ENCODE measurements at places on chromosomes 3 and 15.

DNA sequence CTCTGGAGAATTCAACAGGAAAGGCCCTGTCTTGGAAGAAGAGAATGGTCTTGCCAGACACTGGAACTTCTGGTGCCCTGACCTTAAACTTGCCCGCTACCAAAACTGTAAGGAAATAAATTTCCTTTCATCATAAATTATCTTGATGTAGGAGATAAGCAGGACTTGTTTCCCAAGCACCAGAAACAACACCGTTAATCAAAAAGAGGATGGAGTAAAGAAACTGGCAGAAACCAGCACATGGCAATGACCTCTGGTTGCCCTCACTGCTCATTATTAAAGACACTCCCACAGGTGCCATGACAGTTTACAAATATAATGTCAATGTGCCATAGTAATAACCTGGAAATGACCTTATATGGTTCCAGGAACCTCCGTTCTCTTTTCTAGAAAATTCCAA lies 426.1 kb downstream of the EDEM1 start:
- DNase-seq = no peak
- no peaks in the 10 kb centered on the region for H3K4me1 ChIP-seq
- no peaks in the 10 kb centered on the region for H3K27me3 ChIP-seq
- H3K27ac ChIP-seq = no peak overlapping the region
- no peak overlapping the region for H3K4me3 ChIP-seq

GRCh38 chr3:49654955-49655556 lies 19.1 kb upstream of the APEH start:
- no peaks in the 10 kb centered on the region for H3K27me3 ChIP-seq
- H3K4me3 ChIP-seq = no peak overlapping the region
- DNase-seq = peak; percentile 13
- no peaks in the 10 kb centered on the region for H3K36me3 ChIP-seq
- no peak overlapping the region for H3K27ac ChIP-seq
- H3K4me1 ChIP-seq = no peaks in the 10 kb centered on the region

- no peak overlapping the region for H3K4me3 ChIP-seq
- H3K27ac ChIP-seq = no peak overlapping the region
- H3K36me3 ChIP-seq = peaks cover 10% of the 10 kb centered on the region
- no peaks in the 10 kb centered on the region for H3K4me1 ChIP-seq
- no peak for DNase-seq
Measured at GRCh38 chr3:136292500-136292899, 42.4 kb downstream of the PCCB start.

GRCh38 chr3:62142331-62143085 lies 230.8 kb downstream of the FEZF2 start:
- no peaks in the 10 kb centered on the region for H3K36me3 ChIP-seq
- no peaks in the 10 kb centered on the region for H3K27me3 ChIP-seq
- peaks cover 2% of the 10 kb centered on the region for H3K4me1 ChIP-seq
- no peak overlapping the region for H3K4me3 ChIP-seq
- DNase-seq = peak; percentile 10

DNA sequence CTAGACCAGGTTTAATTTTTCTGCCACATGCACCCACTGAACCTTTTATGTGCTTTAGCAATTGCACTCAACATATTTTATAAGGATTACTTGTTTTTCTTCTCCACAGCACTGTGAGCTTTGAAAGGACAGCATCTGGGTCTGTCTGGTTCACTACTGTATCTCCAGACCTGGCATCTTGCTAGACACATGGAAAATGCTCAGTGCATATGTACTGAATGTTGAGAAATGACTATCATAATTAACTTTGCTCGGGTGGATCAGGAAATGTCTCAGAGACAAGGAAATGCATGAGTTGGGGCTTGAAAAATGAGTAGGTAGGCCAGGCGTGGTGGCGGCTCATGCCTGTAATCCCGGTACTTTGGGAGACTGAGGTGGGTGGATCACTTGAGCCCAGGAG lies 40.2 kb downstream of the DOCK3 start:
- H3K36me3 ChIP-seq = no peaks in the 10 kb centered on the region
- H3K4me3 ChIP-seq = no peak overlapping the region
- H3K27ac ChIP-seq = no peak overlapping the region
- DNase-seq = no peak

DNA sequence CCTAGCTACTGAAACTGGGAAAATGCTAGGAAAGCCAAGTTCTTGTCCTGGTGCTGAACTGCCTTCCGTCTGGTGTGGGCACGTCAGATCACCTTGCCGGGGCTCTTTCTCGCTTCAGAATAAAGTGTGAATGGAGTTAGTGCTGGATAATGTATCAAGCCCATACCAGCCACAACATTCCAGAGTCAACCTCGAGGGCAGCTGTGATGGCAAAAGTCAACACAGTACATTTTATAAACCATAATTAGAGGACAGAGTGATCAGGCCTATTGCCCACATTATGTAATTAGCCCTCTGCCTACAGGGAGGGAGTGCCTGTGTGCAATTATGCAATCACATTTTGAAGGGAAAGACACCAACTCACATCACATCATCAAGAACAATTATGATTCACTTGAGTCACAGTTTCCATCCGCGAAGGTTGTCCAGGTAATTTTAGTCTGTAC lies 165.2 kb downstream of the RORA start:
- no peak overlapping the region for H3K4me3 ChIP-seq
- no peak overlapping the region for H3K27ac ChIP-seq
- H3K4me1 ChIP-seq = no peaks in the 10 kb centered on the region

- DNase-seq = no peak
Measured at GRCh38 chr3:131561511-131561910, 58.7 kb upstream of the MRPL3 start.

DNA sequence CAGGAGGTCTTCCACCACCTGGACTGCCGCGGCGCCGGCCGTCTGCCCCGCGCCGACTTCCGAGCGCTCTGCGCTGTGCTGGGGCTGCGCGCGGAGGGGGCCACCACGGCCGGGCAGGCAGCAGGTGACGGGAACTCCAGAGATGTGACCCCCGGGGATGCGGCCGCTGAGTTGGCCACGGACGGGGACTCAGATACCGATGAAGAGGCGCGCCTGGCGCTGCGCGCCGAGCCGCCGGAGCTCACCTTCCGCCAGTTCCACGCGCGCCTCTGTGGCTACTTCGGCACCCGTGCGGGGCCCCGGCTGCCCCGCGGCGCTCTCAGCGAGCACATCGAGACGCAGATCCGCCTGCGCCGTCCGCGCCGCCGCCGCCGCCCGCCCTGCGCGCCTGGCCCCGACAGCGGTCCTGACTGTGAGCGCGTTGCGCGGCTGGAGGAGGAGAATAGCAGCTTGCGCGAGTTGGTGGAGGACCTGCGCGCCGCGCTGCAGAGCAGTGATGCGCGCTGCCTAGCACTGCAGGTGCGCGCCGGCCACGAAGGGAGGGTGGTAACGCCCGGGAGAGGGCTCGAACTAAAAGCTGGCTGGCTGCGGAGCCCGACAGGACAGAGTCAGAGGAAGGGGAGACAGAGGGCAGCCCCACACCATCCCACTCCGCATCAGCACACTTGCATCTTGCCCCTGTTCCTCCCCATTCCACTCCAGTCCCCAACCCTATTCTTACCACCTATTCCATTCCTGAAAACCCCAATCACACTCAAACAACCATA lies 885 bp downstream of the EFCC1 start:
- no peak overlapping the region for H3K27ac ChIP-seq
- no peaks in the 10 kb centered on the region for H3K36me3 ChIP-seq
- H3K4me3 ChIP-seq = peak overlapping the region; percentile 21
- no peak for DNase-seq
- no peaks in the 10 kb centered on the region for H3K4me1 ChIP-seq
- peaks cover 72% of the 10 kb centered on the region for H3K27me3 ChIP-seq

DNA sequence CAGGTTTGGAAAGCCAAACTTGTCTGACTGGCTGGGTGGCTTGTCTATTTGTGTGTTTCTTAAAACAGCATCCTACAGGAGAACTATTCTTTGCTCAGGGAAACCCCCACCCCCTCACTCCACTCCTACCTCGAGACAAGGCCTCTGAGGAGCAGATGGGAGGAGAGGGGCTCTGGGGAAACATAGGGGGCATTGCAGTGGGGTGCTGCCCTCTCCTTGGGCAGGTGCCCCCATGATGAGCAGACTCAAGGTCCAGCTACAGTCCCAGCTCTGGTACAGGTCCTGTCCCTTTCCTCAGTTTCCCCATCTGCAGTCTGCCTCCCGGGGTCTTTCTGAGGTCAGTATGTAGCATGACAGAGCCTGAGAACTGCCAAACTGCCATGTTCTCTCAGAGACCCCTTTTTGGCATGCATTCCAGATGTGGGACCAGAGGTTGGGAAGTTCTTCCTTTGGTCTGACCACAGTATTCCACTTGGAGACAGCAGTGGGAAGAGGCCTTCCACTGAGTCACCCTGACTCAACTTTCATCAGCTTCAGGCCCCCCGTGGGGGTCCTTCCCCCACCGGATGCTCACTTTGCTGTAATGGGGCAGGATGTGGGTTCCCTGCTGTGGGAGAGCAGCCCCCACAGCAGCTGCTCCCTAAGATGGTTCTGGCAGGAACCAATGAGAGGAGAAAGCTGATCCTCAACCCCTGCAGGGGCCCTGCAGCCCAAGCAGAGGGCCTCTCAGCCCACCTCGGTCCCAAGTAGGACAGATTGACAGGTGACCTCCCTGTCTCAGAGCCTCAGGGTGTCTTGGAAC lies 32.3 kb upstream of the CYP11A1 start:
- H3K36me3 ChIP-seq = no peaks in the 10 kb centered on the region
- no peak overlapping the region for H3K4me3 ChIP-seq

- no peak overlapping the region for H3K27ac ChIP-seq
- H3K27me3 ChIP-seq = no peaks in the 10 kb centered on the region
- no peaks in the 10 kb centered on the region for H3K4me1 ChIP-seq
- H3K4me3 ChIP-seq = no peak overlapping the region
Measured at GRCh38 chr3:139948467-139948866, 13.5 kb downstream of the CLSTN2 start.

- no peaks in the 10 kb centered on the region for H3K4me1 ChIP-seq
- no peaks in the 10 kb centered on the region for H3K36me3 ChIP-seq
- no peak overlapping the region for H3K4me3 ChIP-seq
Measured at GRCh38 chr3:186255703-186256331, 106.2 kb downstream of the DGKG start.

- H3K27me3 ChIP-seq = no peaks in the 10 kb centered on the region
- no peak overlapping the region for H3K4me3 ChIP-seq
- no peaks in the 10 kb centered on the region for H3K4me1 ChIP-seq
- H3K27ac ChIP-seq = no peak overlapping the region
Measured at GRCh38 chr3:65017359-65017758, 329.6 kb upstream of the ADAMTS9 start.

DNA sequence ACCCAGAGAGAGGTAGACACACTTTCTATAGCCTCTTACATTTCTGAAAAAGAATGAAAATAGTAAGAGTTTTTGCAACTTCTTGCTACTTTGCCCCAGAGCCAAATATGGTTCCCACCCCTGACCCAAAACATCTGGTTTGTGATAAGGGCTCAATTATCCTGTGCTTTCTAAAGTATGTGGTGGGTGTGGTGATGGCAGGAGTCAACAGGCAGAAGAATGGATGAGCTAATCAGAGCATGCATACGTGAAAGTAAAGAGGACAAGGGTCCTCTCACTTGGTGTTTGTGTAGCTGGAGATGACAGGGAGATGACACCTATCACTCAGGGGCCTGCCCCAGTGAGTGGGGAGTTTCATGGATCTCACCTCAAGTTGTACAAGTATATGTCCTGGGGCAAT lies 19.1 kb downstream of the KBTBD8 start:
- H3K27me3 ChIP-seq = no peaks in the 10 kb centered on the region
- H3K27ac ChIP-seq = no peak overlapping the region
- no peak overlapping the region for H3K4me3 ChIP-seq
- DNase-seq = peak; percentile 3
- peaks cover 7% of the 10 kb centered on the region for H3K4me1 ChIP-seq

GRCh38 chr3:161600173-161600572 lies 103.6 kb downstream of the OTOL1 start:
- no peaks in the 10 kb centered on the region for H3K4me1 ChIP-seq
- H3K36me3 ChIP-seq = no peaks in the 10 kb centered on the region
- no peak overlapping the region for H3K4me3 ChIP-seq
- no peak for DNase-seq

DNA sequence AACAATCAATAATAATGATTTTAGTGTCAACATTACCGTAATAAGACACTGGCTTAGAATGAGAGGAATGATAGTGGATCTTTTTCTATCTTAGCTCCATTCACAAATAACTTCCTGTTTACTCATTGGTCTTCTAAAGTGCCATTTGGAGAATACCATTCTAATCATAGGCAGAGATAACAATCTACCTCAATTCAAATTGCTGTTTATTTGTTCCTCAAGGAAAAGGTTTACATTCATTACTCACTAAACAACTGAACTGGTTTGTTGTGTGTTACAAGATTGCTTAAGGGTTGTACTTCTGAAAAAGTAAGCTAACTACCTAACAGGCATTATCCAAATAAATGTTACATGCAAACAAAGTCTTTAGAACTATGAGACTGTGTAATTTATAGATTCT lies 8.1 kb upstream of the PCOLCE2 start:
- no peaks in the 10 kb centered on the region for H3K27me3 ChIP-seq
- H3K27ac ChIP-seq = no peak overlapping the region
- H3K4me1 ChIP-seq = no peaks in the 10 kb centered on the region
- no peak overlapping the region for H3K4me3 ChIP-seq
- no peak for DNase-seq

DNA sequence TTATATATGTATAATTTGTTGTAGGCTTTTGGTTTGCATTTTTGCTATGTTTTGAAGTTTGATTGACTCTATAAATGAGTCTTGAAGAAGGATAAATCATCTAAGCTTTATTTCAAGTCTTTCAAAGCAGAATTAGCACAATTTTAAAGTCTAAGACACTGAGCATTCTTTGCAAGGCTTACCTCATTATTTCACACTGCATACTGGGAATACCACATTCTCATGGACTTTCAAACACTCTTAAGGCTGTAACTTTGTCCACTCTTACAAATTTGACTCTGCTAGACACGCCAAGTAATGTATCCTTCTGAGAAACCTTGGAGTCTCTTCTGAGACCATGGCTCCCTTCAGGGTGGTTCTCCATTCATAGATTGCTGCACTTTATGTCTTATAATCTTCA lies 281.3 kb upstream of the COL8A1 start:
- H3K27ac ChIP-seq = no peak overlapping the region
- no peaks in the 10 kb centered on the region for H3K36me3 ChIP-seq
- H3K4me1 ChIP-seq = no peaks in the 10 kb centered on the region
- no peak for DNase-seq
- no peaks in the 10 kb centered on the region for H3K27me3 ChIP-seq

- no peaks in the 10 kb centered on the region for H3K27me3 ChIP-seq
- no peaks in the 10 kb centered on the region for H3K4me1 ChIP-seq
- no peak overlapping the region for H3K27ac ChIP-seq
- H3K4me3 ChIP-seq = no peak overlapping the region
- DNase-seq = no peak
Measured at GRCh38 chr3:88311826-88312225, 162.1 kb downstream of the C3orf38 start.

DNA sequence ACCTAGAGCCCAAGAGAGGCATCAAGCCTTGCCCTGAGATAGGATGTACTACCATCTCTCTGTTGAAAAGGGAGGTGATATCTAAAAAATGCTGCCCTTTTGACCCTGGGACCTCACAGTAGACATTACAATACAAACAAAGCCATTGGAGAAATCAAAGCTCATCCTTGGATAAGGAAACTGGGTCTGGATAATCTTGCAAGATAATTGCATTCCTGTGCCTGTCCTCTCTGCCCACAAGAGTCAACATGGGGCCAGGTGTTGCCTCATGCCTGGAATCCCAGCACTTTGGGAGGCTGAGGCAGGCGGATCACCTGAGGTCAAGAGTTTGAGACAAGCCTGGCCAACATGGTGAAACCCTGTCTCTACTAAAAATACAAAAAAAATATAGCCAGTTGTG lies 57.3 kb upstream of the DLG1 start:
- H3K27me3 ChIP-seq = no peaks in the 10 kb centered on the region
- no peaks in the 10 kb centered on the region for H3K36me3 ChIP-seq
- no peaks in the 10 kb centered on the region for H3K4me1 ChIP-seq
- no peak overlapping the region for H3K4me3 ChIP-seq

Data from small intestine (tissue), 16 donors.